ENCODE measurements at places on chromosomes 2 and 18. TPM values are rescaled to one million over a fixed set of nuclear protein-coding genes. Genes with fewer than 3 reads are reported as not detected.
A peak's percentile ranks its signal among the peaks of the same experiment; 100 is the strongest.

The DYNAP gene
- not detected for polyA plus RNA-seq

- DNase-seq = no peak
Measured at GRCh38 chr2:121648206-121649148, 785 bp downstream of the CLASP1 start.

DNA sequence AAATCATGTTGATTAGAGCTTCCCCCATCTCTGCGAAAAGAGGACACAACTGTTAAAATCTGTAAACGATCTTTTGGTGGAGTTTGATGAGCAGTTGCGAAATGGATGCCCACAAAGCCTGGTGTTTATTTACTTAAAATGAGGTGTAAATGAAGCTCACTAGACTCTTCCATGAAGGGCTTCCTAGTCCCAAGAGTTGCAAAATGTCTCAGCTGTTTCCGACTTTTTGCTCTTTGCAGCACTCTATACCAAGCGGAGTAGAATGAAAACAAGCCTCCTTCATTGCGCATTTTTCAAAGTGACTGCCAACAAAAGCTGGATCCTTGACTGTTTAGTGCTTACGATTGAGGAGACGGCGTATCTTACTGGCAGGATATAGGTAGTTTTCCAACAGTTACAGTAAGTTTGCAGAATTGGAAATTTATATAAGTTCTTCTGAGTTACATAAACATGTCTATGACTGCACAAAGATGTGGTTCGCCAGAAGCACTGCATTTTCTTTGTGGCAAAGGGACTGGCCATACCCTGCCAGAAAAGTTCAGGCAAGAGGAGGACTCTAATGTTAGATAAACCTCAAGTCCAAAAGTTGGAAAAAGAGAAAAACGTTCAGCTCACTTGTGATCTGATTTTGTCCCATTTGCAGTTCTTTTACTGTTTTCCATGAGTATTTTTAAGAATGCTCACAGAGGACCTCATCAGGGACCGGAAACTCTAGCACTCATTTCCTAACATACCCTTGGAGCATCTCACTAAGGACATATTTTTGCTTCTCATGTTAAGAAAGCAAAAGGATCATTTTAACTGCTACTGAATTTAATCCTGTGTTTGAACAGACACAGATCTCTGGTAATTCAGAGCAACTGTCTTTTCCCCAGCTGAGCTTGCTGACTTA lies 42.7 kb downstream of the COLEC12 start:
- no peak for DNase-seq

- no peak for DNase-seq
Measured at GRCh38 chr2:170679607-170680079, 35.5 kb upstream of the SP5 start.

The PRKRA gene
- 47.5 TPM for polyA plus RNA-seq

- no peak for DNase-seq
Measured at GRCh38 chr18:48442761-48443160, 33.6 kb upstream of the ZBTB7C start.

The C1QL2 gene
- polyA plus RNA-seq = not detected

The INO80D gene
- polyA plus RNA-seq = 3.9 TPM

GRCh38 chr18:56637711-56638231 lies 621 bp downstream of the TXNL1 start:
- no peak for DNase-seq

The VAMP8 gene
- 3.6 TPM for polyA plus RNA-seq

- DNase-seq = no peak
Measured at GRCh38 chr2:29073933-29074332, 390 bp downstream of the PCARE start.

The GCG gene
- polyA plus RNA-seq = 0.27 TPM

DNA sequence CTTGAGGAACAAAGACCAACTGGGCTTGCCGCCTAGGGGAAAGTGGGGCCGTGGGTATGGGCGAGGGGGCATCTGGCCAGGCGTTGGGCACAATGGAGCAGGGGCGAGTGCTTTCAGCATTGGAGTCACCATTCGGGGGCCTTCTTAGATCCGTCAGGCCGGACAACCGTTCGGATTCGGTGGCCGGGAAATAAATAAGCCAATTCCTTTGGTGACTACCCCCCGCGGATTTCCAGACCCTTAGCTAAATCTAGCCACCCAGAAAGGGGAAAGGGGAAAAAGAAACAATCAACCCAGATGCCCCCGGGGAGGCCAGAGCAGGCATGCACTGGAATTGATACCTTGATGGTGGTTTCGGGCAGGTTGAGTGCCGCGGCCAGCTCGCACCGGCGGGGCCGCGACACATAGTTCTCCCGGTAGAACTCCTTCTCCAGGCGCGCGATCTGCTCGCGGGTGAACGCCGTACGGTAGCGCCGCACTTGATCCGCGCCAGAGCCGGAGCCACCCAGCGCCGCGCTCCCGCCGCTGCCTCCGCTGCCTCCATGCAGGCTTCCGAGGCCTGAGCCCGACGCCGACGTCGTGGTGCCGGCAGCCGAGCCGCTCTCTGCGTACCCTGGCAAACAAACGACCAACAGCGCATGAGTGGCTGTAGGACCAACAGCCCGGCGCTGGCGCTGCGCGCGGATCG lies 1.8 kb downstream of the EVX2 start:
- no peak for DNase-seq

GRCh38 chr18:52054324-52054723 lies 285.7 kb upstream of the DCC start:
- DNase-seq = no peak

DNA sequence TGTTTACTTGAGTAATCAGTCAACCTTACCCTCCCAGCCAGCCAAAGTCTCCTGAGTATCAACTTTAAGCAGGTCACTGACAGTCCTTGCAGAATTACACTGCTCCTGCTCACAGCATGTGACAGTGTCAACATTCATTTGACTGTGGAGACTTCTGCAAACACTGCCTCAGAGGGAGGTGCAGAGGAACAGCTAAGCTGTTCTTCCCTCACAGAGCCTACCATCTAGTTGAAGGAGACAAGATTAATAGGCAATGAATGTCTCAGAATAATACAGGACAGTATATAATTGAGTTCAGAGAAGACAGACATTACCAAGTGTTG lies 11.9 kb downstream of the SLC14A2 start:
- no peak for DNase-seq

GRCh38 chr2:181107628-181107945 lies 127.2 kb downstream of the UBE2E3 start:
- no peak for DNase-seq

The MPP4 gene
- polyA plus RNA-seq = 8.6 TPM

The TMEFF2 gene
- polyA plus RNA-seq = 4.1 TPM

DNA sequence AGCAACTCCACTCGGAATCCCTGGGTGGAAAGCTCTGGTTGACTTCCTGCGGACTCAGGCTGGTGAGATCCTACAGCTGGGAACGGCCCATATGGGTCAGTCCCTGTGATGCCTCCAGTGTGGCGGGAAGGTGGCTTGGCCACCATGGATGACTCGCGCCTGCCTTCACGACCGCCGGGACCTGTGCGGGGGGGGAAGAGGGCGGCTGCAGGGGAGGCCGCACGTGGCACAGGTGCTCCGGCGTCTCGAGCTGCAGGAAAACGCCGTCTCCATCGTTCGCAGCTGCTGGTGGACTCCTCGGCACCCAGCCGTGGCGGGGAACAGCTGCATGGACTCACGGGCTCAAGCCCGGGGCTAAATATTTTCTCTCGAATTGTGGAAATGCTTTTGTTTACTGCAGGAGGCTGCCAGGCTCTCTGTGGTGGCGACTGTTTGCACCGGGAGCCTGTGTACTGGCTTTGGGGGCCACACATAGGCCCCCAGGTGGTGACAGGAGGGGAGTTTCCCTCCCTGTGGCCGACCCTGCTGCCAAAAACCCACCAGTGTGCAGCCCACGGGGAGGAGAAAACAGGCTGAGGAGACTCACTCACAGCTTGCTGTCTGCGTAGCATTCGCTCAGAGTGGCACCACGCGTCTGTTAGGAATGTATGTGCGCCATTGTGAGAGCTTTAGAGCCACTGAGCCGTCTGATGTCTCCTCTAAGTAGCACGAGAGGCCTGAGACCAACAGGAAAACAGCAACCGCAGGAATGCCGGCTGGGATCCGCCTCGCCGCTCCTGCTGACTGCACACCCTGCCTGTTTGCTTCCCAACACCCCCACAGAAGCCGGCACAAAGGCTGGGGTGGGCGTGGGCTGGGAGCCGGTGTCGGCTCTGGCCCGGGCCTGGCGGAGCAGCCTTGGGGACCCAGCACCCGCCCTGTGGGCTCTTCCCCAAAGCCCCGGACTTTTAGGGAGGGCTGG lies 89.2 kb downstream of the NFATC1 start:
- peak; percentile 74 for DNase-seq

The EMILIN2 gene
- polyA plus RNA-seq = 1.2 TPM

The TAF4B gene
- 0.40 TPM for polyA plus RNA-seq

- DNase-seq = no peak
Measured at GRCh38 chr18:38076346-38077070, 510.9 kb upstream of the CELF4 start.

DNA sequence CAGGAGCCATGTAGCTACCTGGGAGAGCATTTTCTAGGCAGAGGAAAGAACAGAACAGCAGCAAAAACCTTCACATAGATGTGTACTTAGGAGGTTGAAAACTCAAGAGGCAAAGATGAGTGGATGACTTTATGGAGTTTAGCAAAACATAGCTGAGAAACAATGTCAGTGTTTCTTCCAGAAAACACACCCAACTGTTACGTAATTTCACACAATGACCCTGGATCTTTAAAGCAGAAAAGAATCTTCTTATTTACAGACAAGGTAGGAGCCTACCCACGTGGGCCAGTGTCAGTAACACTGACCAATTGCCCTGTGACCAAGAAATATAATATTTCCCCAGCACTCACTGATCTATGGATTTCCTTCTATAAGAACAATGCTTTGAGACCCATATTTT lies 254.6 kb downstream of the CDH20 start:
- no peak for DNase-seq

DNA sequence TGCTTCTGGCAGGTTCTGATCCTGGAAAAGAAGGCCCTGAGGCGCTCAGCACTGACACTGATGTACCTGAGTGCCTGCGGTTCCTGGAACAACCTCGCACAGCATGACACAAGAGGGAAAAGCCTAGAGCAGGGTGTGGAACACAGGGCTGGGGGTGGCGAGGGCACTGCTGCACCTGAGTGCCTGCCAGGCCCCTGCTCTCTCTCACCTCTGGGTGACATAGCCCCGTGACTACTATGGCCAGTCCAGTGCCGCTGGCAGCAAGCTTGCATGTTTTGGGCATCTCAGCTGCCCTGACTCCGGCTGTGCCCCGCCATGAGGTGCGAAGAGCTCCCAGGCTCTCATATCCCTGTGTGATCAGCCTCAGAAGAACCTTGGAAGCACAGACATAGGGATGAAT lies 825.2 kb upstream of the SALL3 start:
- no peak for DNase-seq

The CYP1B1 gene
- 7.8 TPM for polyA plus RNA-seq

The FLACC1 gene
- polyA plus RNA-seq = 1.1 TPM

- no peak for DNase-seq
Measured at GRCh38 chr18:79785831-79786230, 11.9 kb upstream of the KCNG2 start.

- DNase-seq = no peak
Measured at GRCh38 chr2:77519164-77519887, 2.9 kb downstream of the LRRTM4 start.

DNA sequence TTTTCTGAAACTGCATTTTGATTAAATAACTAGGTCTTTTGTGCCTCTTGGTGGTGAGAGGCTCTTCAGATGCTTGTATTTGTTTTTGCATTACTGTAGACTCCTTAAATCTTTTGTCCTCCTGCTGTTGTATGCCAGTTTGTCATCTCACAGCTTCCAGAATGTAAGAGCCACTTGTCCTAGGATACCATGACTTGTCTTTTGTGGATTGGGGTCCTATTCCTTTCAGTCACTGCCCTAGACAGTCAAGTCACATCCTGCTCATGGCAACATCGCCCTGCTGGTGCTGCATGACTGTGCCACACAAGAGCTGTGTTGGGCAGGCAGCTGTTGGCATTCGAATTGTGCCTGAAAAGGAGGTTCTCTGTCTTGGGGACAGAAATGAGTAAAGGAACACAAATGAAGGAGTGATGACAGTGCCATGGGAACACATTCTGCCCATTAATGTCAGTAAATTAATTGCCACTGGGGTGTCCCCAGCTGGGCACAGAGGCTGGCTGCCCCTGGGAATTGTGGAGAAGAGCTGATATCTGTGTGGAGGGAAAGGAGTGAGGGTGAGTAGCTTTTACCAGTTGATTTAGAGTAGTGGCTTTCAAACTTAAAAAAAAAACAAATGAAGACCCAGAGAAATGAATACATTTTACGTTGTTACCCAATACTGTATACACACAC lies 140.3 kb downstream of the ARL6IP6 start:
- no peak for DNase-seq

The SALL3 gene
- not detected for polyA plus RNA-seq

DNA sequence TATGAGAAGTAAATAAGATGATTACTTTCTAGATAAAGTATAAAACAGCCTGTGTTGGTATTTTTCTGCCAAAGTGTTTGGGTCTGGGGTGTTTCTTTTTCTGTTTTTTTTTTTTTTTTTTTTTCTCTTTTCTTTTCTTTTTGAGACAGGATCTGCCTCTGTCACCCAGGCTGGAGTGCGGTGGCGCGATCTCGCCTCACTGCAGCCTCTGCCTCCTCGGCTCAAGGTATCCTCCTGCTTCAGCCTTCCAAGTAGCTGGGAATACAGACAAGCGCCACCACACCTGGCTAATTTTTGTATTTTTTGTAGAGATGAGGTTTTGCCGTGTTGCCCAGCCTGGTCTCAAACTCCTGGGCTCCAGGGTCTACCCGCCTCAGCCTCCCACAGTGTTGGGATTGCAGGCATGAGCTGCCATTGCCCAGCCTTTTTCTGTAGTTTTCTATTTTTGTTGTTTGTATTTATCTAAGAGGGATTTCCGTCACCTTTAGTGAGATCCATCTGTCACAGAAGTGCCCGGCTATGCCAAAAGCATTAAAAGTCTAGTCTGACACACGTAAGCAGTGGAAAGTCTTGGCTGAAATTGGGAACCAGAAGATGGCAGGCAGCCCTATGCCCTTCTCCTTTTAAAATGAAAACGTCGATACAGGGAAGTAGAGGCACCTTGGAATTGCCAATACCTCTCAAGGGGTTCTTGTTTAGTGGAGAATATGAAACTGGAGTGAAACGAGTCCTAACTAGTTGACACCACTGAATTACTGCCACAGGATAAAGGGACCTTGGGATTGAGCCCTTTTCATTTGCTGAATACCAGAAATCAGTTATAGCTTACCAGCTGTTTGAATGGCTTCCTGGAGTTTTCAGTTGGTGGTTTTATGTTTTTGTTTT lies 14.0 kb downstream of the UGP2 start:
- DNase-seq = no peak

- no peak for DNase-seq
Measured at GRCh38 chr18:63603355-63603754, 16.2 kb downstream of the SERPINB13 start.

The FEV gene
- not detected for polyA plus RNA-seq

The TDRD15 gene
- not detected for polyA plus RNA-seq

The C2orf81 gene
- polyA plus RNA-seq = 0.16 TPM

Data from AG04450 (cell line).